Stimulated activated CD4-positive, alpha-beta T cell treated with anti-CD3 and anti-CD28 coated beads, Interleukin-2, amount 100 ng/mL, for 24 hours (primary cell): ENCODE measurements at places on chromosomes 13 and 19.

DNA sequence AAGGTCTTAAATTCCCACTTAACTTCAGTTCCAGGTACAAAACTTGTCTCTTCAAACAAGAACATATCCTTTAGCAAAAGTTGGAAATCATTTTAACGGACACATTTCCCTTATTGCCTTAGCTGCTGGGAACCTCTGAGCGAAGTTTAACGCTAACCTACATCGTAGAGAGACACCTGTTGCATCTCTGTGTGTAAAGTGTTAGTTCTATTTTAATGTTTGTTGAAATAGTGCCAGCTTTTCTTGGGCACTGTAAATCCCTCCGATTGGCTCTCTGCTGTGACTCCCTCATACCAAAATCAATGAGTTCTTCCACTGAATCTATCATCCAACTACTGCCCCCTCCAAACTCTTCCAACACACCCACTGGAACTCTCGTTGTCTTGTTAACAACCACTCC, 2.3 kb upstream of the HIF3A start:
- no peak for DNase-seq

DNA sequence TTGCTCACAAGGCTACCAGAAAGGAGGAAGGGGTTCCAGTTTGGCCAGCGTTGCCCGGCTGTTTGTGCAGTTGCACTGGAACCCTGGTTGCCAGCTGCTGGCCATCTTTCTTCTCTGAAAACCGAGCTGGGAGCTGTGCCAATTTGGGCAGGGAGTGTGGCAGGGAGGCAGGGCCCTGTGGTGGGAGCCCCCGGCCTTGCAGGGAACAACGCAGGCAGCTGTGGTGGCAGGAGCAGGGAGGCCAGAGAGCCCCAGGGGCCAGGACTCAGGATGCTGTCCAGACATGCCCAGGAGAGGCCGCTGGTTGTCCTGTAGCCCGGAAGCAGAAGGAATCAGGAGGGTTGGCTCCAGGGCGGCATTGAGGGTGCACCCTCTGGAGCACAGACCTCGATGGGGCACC, 4.8 kb downstream of the KMT5C start:
- no peak for DNase-seq

- DNase-seq, result no peak
These were observed 7.0 kb upstream of the MAP2K2 start for GRCh38 chr19:4130744-4131438.

GRCh38 chr19:13207846-13208671, 57.8 kb downstream of the IER2 start:
- peak; percentile 67 for DNase-seq

- DNase-seq, result no peak
These were observed 5.2 kb downstream of the FRY start for GRCh38 chr13:32036757-32037156.

DNA sequence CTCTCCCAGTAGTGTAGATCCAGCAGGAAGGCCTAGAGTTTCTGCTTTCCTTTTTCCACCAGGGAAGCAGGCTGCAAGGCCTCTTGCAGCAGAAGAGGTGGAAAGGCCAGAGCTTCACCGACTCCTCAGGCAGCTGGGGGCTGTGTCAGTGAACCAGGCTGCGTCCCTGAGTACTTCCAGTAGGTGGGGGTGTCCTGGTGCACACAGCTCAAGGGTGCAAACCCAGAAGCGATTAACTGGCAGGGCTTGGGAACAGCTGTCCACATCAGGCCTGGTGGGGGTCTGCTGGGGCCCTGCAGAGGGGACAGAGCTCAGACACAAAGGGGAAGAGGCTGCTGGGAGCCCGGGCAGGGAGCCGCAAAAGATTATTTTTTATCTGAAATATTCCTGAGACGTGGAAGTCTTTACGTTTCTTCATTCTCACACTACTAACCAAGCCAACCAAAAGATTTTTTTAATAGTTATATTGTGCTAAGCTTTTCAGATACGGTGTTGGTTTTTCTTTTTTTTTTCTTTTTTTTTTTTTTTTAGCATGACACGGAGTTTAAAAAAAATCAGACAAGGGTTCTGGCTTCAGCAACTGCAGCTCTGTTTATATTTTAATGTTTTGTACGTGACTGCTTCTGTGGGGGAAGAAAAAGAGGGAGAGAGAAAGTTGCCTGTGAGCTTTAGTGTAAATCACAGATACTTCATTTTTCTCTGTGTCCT, 11.0 kb downstream of the TSHZ3 start:
- DNase-seq, result no peak

DNA sequence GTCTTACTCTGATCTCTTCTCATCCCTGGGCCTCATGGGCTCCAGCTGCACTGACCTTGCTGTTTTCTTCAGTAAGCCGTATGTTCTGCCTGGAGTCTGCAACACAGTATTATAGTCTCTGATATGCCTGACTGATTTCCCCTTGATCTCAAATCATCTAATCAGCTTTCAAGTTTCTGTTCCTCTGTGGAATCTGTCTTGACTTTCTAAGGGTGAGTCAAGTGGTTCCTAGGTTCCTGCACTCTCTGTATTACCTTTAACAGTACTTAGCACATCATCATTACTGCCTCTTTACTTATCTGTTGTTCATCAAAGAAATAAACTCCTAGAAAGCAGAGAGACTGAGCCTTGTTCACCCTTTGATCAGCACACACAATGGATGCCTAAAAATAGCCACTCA, 350.7 kb downstream of the LMO7 start:
- DNase-seq, result no peak

DNA sequence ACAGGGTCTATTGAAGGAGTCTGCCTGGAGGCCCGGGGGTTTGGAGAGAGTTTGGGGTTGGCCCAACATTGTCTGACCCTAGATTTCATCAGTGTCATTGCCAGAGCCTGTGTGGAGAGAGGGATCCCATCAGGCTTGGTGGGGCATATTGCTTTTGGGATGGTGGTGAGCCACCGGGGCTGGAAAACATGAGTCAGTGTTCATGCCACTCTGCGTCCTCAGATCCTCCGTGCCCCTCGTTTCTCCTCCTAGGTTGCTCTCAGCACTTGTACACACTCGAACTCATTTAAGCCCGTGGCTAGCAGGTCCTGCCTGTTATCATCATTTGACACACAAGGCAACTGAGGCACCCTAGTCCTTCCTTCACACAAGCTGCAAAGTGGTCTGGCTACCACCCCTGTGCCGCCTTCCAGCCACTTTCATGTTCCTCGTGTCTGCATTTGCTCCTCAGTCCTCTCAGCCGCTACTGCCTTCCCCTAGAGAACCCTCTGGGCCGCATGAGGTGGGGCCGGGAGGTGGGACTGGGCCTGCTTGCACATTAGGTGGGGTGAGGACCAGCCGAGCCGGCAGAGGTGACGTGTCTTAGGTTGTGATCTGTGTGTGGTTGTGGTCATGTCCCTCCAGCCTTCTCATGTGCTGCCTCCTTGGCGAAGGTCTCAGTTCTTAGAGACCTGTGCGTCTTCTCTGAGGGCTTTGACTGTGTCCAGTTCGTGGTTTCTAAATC, 3.6 kb downstream of the NACC1 start:
- DNase-seq, result no peak

DNA sequence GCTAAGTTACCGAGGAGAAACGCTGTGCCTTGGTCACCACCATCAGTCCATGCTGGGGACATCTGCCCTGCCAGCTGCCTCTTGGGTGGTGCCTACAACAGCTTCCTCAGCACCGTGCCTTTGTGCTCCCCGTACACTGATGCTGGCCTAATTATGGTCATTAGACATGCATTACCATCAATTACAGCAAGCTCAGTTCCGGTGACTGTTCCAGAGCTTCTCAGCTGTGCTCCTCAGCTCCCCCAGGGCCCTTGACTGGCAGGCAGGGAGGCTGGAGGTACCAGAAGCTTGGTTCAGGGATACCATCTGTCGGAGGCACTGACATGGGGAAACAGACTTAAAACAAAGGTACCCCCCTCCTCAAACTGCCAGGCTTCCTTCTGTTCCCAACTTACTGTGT, 40.2 kb downstream of the CILP2 start:
- DNase-seq, result no peak

DNA sequence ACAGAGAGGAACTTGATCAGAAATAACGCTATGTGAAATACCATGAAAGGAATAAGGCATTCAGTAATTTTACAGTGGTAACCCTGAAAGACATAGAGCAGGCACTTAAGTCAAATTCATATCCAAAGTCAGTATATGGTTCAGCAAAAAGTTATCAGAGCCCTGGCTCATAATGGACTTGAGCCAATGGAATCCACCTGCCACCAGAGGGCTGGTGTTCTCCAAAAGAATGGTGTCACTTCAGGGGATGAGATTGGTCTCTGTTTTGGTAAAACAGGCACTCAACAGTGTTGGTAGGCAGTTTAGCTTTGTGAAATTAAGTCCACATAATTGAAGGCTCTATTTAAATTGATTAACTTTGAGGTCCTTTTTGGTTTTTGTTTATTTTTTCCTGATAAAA, 93.9 kb downstream of the LIG4 start:
- no peak for DNase-seq

GRCh38 chr13:46062185-46062584, 9.6 kb upstream of the ZC3H13 start:
- DNase-seq, result no peak

GRCh38 chr13:77833331-77833863, 85.2 kb downstream of the EDNRB start:
- DNase-seq, result no peak
